ENCODE measurements at places on chromosomes 2 and 18.

DNA sequence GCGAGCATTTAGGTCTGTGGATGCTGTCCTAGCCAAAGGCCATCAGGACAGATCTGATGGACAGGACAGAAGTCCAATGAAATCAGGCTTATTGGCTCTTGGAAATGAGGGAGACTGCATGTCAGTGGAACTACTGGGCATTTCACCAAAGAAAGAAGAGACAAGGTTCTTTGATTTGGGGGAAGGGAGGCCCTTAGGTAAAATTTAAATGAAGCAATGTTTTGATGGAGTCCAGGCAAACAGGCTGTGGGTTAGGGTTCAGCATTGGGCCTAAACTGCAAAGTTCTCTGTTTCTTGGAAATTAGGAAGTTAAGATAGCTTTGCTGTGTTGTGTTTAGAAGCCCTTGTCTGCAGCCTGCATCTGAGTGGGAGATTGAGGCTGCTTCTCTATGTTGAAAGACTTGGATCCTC, 31.6 kb upstream of the RNF149 start:
- DNase-seq, result no peak

GRCh38 chr2:230411570-230412370, 4.2 kb upstream of the SP100 start:
- peak; percentile 52 for DNase-seq

GRCh38 chr2:229725716-229726574, 11.6 kb upstream of the DNER start:
- no peak for DNase-seq

DNA sequence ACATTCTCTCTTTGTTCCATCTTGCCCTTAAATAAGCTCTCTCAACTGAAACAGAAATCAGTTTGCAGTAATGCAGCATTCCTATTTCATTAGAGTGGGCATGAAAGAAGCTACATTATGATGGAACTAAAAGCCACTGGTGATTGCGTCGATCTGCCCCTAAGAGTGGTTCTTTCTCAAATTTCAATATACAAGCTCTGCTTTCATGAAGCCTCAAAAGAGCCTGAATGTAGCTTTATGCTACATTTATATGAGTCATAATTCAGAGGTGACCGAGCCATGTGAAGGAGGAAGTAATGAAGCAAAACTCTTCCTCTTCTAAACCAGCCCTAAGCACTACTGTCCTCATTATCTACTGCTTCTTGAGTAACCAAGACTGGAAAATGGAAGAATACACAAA, 64.8 kb upstream of the CYTIP start:
- DNase-seq, result no peak

GRCh38 chr18:57910134-57910533, 107.0 kb upstream of the ATP8B1 start:
- DNase-seq, result no peak

- no peak for DNase-seq
These were observed 45.2 kb downstream of the TMEM131 start for GRCh38 chr2:97950329-97951154.

GRCh38 chr2:174012347-174013314, 47.5 kb upstream of the SP3 start:
- DNase-seq, result peak; percentile 22

DNA sequence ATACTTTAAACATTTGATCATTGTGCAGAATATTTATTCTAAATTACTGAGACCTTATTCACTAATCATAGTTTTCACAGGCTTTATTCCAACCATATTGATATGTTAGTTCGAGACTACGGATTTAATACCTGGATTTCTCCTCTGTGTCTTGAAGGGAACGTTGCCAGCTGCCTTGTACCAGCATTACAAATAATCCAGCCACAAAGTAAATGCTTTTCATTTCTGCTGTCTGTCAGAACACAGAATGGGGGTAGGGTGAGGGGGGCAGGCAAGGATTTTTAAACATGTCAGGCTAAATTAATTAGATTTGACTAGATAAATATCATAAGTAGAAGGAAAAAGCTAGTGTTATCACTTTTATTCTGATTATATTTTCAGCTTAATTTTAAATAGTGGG, 3.1 kb downstream of the GCG start:
- DNase-seq, result no peak

Data from activated gamma-delta T cell treated with Interleukin-2 at 50 U/mL for 16 hours (primary cell).